Ascending aorta (tissue), 2 donors: ENCODE measurements at places on chromosomes 4 and X. TPM values are rescaled to one million over a fixed set of nuclear protein-coding genes. Genes with fewer than 3 reads are reported as not detected.

DNA sequence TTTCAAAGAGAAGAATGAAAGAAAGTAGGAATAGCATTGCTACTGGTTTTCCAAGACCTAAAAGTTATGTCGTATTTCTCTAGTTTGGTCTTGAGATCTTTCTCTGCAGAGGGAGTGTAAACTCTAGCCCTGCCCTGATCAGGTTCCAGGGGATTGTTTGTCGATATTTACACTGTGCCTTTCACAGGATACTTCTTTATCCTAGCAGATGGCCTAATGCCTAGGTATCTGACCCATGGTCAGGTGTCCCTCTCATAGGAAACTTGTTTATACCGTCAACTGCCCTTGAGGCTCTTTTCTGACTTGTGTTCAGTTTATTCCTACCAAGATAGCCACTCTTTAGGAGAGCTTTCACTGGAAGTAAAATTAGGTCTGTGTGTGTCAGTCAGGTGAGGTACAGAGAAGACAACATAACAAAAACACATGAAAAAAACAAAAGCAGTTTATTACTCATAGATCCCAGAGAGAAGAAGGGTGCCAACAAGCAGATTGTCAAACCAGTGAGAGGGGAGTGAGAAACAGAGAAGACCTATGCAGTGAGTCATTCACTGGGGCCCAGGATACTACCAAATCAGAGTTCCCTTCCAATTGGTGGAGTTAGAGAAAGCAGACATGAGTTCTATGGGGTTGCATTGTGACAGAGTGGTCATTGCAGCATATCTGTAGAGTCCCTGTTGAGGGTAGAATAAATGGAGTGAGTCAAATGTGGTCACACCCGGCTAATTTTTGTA lies 40.6 kb upstream of the THOC2 start:
- DNase-seq, result no peak

DNA sequence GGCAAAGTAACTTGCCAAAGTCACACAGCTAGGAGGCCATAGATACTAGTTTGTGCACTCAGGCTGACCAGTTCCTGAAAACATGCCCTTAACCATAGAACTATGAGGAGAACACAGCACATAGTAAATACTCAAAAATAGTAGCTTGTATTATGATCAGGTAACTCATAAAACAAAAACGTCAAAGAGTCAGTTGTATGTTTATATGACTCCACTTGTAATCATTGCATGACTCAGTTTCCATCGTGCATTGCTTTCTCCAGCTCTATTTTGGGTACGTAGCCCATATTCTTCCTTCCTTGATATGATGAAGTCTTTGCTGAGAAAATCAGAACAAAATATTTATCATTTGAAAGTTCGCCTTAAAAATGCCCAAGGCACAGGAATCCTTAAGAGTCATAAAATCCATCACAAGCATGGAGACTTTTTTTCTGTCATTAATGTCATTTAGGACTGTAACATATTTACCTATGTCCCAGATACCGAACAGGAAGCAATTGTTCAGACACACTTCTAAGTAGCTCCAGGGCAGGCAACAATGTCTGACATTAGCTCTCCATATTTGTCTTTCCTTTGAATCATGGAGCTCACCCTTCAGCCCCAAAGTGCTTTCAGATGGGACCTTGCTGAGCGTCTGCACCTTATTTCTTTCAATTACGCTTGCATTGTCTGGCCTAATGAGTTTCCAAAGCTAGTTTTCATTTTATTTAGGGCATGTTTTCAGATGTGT lies 11.2 kb upstream of the MID1 start:
- DNase-seq, result no peak

DNA sequence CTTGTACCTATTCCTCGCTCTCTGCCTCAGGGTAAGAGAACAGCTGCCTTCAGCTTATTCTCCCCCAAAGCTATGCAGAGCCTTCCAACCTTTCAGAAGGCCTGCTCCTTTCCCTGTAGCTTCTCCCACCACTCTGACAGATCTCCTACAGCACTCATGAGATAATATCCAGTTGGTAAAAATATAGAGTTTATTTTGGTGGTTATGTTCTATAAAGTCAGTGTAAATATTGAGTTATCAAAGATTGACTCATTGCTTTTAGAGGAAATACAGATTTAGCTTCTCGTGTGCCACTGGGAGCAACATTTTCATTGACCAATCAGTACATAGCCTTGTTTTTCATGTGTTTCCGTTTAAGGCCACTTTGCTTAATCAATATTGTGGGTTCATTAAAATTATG lies 216.2 kb upstream of the TECRL start:
- no peak for DNase-seq

DNA sequence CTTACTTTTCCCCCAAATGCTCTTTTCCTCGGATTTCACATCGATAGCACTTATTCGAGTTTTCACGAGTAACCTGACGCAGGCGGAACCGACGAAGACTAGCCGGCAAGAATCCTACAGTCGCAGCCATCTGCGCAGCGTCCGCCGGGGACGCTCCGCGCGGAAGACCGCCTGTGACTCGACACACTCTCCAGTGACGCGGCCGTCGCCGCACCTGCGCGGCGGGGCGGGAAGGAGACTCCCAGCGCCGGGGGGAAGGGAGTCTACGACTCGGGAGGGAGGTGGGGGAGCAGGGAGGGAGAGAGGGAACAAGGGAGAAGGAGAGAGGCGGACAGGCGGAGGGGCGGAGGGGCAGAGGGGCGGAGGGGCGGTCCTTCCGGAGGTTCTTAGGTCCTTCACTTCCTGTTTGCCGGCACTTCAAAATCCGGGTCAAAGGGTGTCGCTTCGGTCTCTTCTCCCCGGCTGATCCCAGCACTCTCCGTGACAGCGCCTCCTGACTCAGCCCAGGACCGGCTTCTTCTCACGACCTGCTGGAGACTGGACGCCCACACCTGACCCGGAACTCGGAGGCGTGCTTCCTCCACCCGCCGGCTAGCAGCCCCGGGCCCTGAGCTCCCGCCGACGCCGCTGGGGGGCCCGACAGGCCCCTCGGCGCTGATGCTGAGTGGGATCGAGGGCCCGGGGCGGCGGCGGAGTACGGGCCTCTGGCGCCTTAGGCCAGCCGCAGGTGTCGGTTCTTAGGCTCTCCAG lies at the start of gene USP38:
Gene USP38 (plus strand): TSS at position 415 of the 750 bp plus-strand sequence. CDS start 534 bp downstream, outside the sequence.
- peak; percentile 95 for DNase-seq

DNA sequence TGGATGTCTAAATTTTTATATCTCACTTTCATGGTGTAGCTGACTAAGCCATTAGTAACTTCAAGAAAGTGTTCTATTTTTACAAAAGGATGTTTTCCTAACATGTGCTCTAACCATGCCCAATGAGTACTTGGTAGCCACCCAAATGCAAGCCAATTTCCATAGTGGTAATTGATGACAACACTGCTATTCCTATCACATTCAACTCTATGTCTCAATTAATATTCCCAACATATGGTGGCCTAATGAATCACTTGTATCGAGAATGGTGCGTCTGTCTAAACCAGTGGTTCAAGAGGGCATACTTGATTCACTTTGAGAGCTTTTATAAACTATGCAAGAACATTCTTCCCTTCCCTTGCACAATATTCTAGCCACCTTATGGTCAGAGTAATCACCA lies 112.9 kb upstream of the GPRIN3 start:
- DNase-seq, result no peak

DNA sequence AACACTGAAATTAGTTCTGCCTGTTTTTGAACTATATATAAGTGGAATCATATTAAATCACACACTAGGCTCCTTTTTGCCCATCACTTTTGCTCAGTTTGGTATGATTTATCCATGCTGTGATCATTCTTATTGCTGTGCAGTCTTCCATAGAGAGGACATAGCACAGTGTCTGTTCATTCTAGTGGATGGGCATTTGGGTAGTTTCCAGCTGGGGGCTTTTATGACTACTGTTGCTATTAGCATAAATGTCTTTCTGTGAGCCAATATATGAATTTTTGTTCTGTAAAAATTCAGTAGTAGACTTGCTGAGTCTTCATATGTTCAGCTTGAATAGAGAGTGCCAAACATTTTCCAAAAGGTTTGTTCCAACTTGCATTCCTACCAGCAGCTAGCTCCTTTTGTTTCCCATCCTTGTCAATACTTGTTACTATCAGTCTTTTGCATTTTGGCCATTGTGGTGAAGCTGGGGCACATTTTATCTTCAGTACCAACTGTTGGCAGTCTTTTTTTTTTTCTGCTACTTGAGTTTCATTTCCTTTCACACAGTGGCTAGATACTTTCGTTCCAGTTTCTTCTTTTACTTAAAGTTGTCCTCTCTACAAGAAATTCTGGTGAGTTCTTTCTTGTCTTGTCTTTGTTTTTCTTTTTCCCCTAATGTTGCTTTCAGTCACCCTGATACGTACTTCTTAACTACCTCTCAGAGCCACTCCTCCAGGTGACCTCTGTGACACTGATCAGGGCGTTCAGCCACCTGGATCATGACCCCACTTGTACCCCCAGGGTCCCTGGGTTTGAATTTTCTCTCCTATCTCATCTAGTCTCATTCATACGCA lies 87.0 kb downstream of the ANXA3 start:
- no peak for DNase-seq

EDA2R gene
- 0.43 TPM for total RNA-seq

USP27X gene
- total RNA-seq, result not detected

MAGEA2 gene
- not detected for total RNA-seq
